ENCODE measurements at places on chromosomes 13 and 19.

DNA sequence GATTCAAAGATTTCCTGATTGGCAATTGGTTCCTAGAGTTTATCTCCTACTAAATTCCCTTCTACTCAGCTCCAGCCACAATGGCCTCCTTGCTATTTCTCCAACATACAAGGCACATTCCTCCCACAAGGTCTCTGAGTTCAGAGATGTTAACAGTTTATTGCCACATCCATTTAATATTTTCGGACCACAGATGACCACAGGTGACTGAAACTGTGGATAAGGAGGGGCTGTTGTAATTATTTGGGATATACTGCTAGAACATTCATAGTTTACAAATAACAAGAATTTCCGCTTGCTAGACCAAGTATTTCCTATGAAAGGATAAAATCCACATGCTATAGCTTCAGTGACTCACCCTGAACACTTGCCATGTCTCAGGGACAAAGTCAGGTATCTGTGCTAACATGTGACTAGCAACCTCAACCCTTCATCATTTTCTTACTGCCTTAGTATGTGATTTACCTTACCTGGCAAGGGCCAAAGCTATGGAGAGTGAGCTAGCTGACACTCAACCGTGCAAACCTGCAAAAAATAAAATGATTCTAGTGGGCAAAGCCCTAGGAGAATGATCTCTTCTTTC lies 117.7 kb downstream of the TBC1D4 start:
- no peak for DNase-seq

GRCh38 chr19:1863638-1864479 lies 480 bp upstream of the KLF16 start:
- DNase-seq = peak; percentile 95

GRCh38 chr19:44592451-44592890 lies 20.9 kb upstream of the IGSF23 start:
- DNase-seq = no peak

DNA sequence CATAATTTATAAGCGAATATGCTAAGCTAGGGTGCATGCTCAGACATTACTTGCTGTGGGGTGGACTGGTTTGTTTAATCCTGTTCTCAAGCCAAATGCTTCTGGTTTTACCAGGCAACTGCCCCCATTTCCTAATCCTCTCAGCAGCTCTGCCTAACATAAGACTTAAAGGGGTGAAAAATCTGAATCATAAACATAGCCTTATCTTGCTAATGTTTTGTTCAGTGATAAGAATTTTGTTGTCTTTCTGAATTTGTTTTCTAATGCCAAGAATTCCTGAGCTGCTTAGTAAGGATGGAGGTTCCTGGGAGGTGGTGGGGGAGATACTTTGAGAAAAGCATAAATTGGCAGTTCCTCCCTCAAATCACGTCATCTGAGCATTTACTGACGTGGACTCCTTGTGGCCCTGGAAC lies 42.7 kb downstream of the ING1 start:
- no peak for DNase-seq

- no peak for DNase-seq
Measured at GRCh38 chr13:110444226-110444653, 117.3 kb downstream of the RAB20 start.

GRCh38 chr19:45255611-45256157 lies 4.6 kb downstream of the MARK4 start:
- DNase-seq = no peak
